ENCODE measurements at places on chromosomes 4 and X. TPM values are rescaled to one million over a fixed set of nuclear protein-coding genes. Genes with fewer than 3 reads are reported as not detected.

- no peak for DNase-seq
- H3K4me1 ChIP-seq: peaks cover 37% of the 10 kb centered on the region
- no peaks in the 10 kb centered on the region for H3K27me3 ChIP-seq
- H3K4me3 ChIP-seq: no peak overlapping the region
- no peaks in the 10 kb centered on the region for H3K36me3 ChIP-seq
Observed at GRCh38 chr4:8355864-8356565, 84.5 kb downstream of the ACOX3 start.

- H3K27ac ChIP-seq: no peak overlapping the region
- no peaks in the 10 kb centered on the region for H3K4me1 ChIP-seq
- DNase-seq: no peak
- no peaks in the 10 kb centered on the region for H3K27me3 ChIP-seq
- no peaks in the 10 kb centered on the region for H3K36me3 ChIP-seq
Observed at GRCh38 chr4:62344915-62345314, 1144.8 kb downstream of the ADGRL3 start.

DNA sequence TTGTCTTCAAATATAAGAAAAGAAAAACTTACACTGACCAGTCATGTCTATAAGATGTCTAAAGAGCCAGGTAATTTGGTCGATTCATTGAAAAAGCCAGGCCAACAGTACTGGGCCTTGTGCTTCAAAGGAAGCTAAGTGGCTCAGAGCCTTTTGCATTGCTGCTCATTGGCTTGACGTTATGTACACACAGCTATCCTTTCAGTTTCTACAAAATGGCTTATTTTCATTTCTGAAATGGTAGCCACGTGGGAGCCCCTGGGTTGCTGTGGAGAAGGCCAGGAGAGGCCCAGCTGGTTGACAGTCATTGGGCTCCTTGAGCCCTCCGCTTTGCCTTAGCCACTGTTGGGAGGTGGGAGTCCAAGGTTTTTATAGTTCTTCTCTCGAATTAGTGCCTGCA lies 199.1 kb upstream of the CXorf66 start:
- H3K27me3 ChIP-seq: peaks cover 6% of the 10 kb centered on the region
- DNase-seq: no peak
- no peak overlapping the region for H3K27ac ChIP-seq
- no peaks in the 10 kb centered on the region for H3K4me1 ChIP-seq

- H3K4me3 ChIP-seq: no peak overlapping the region
- H3K36me3 ChIP-seq: no peaks in the 10 kb centered on the region
- no peaks in the 10 kb centered on the region for H3K27me3 ChIP-seq
- no peak overlapping the region for H3K27ac ChIP-seq
- no peak for DNase-seq
Observed at GRCh38 chr4:94334962-94335361, 7.7 kb downstream of the HPGDS start.

DNA sequence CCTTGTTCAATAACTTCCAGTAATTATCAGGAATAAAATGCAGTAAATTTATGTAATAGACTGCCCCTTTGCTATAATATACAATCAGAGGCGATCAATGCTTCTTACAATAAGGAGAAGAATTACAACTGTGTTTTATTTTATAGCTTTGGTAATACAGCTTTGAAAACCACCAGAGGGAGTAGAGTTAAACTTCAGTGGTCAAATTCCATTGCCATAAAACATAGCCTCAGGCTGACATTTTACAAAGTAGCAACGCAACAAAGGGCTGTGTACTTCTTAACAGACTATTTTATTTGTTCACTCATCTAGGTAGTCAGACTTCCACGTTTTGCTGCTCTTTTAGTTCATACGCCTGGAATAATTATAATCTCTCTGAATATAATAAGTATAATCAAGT lies 58.5 kb downstream of the TEX13C start:
- H3K4me3 ChIP-seq: no peak overlapping the region
- H3K27me3 ChIP-seq: no peaks in the 10 kb centered on the region
- no peaks in the 10 kb centered on the region for H3K36me3 ChIP-seq
- DNase-seq: no peak
- H3K27ac ChIP-seq: no peak overlapping the region

DNA sequence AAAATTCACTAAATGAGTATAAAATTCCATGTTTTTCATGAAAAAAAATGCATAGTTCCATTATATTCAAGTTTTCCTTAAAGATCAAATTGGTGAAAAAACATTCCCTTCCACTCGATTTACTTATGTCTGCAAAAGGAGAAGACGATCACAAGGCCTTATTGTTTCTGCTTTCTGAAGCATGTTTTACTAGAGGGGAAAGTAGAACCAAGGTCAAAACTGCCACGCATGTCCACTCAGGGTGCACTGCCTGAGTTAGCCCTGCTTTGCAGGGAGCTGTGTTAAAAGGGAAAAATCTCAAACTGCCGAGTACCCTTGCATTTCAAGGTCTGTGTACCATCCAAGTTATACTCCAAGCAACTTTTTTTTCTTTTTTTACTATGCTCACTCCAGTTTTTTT lies 57.2 kb downstream of the TRAPPC11 start:
- no peaks in the 10 kb centered on the region for H3K27me3 ChIP-seq
- H3K27ac ChIP-seq: no peak overlapping the region
- H3K4me1 ChIP-seq: no peaks in the 10 kb centered on the region
- peaks cover 3% of the 10 kb centered on the region for H3K36me3 ChIP-seq
- DNase-seq: no peak

DNA sequence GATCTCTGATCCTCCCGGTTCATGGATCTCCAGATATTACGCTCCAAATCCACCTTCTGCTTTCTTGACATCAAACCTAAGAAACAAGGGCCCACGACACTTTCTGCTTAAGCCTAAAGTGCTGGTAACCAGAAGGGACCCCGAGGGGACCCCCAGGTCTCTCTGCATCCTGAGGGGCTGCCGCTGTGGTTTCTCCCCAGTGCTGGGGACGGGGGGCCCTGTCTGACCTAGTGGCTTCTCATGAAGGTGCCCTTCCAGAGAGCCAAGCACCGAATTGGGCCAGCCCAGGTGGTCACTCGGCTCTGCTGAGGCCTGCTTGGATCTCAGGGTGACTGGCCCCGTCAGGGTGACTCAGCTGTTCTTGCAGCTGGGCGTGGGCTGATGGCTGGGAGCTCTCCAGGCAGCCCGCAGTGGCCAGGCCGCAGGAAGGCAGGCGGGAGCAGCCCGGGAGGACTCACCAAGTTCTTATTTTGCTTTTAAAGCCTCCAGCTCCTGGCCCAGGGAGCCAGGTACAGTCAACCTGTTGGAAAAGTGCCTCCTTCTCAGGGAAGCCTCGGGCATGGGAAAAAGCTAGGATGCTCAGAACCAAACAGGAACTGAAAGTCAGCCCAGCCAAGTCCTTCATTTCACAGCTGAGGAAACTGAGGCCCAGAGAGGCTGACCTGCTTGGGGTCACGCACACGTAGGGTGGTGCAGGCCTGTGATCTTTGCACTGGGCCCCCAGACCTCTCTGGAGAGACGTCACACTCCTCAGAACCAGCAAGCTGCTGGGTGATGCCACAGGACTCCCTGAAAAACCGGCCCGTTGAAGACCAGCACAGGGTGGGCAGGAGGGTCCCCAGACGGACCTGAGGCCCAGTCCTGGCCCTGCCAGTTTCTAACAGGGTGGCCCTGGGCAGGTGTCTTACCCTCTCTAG lies 16.7 kb downstream of the BLOC1S4 start:
- no peak overlapping the region for H3K4me3 ChIP-seq
- no peaks in the 10 kb centered on the region for H3K27me3 ChIP-seq
- peak; percentile 68 for DNase-seq

DNA sequence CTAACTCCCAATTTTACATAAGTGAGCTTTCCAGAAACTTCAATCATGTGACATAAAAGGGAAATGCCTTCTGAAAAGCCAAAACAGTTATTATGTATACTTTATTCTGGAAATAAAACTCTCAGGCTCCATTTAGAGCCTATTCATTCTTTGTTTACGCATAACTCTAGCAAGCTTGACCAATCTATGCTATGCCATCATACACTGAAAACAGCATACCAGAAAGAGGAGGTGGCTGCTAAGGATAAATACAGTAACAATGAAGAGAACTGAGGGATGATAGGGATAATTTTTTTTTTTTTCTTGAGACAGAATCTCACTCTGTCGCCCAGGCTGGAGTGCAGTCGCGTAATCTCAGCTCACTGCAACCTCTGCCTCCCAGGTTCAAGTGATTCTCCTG lies 24.4 kb downstream of the CDKL2 start:
- no peaks in the 10 kb centered on the region for H3K27me3 ChIP-seq
- no peak overlapping the region for H3K4me3 ChIP-seq
- no peaks in the 10 kb centered on the region for H3K4me1 ChIP-seq
- H3K36me3 ChIP-seq: no peaks in the 10 kb centered on the region
- no peak for DNase-seq

GRCh38 chrX:121987163-121987562 lies 939.8 kb downstream of the GLUD2 start:
- no peak for DNase-seq
- no peaks in the 10 kb centered on the region for H3K27me3 ChIP-seq
- H3K36me3 ChIP-seq: no peaks in the 10 kb centered on the region

DNA sequence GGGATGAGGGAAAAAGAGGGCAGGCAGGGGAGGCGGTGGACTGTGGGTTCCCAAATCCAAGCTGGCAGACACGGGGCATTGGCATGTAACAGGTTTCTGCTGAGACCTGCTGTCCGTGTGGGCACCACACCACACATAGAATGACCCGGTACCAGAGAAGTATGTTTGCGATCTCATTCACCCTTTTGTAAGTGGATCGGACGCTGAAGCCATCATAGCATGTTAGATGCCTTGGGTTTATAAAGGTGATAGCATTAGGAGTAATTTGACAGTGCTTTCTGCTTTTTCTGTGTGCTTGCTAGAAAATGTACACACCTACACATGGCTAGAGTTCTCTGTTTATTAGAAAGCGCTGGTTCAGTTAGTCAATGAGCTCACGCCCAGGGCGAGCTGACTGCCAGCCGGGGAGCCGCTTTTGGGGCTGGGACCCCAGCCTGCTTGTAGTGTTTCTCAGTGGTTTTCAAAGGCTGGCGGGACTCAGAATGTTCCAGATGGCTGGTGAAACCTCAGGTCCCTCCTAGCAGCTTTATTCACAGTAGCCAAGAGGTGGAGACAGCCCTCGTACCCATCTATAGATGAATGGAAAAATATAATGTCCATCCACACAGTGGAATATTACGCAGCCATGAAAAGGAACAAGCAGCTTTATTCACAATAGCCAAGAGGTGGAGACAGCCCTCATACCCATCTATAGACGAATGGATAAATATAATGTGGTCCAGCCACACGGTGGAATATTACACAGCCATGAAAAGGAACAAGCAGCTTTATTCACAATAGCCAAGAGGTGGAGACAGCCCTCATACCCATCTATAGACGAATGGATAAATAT lies 579 bp downstream of the IL3RA start:
- H3K36me3 ChIP-seq: no peaks in the 10 kb centered on the region
- H3K27me3 ChIP-seq: no peaks in the 10 kb centered on the region
- peak overlapping the region; percentile 71 for H3K27ac ChIP-seq
- H3K4me3 ChIP-seq: peak overlapping the region; percentile 19
- peaks cover 5% of the 10 kb centered on the region for H3K4me1 ChIP-seq

GRCh38 chrX:14927401-14927800 lies 54.2 kb downstream of the MOSPD2 start:
- H3K27ac ChIP-seq: no peak overlapping the region
- DNase-seq: no peak
- H3K4me3 ChIP-seq: no peak overlapping the region
- no peaks in the 10 kb centered on the region for H3K36me3 ChIP-seq

DNA sequence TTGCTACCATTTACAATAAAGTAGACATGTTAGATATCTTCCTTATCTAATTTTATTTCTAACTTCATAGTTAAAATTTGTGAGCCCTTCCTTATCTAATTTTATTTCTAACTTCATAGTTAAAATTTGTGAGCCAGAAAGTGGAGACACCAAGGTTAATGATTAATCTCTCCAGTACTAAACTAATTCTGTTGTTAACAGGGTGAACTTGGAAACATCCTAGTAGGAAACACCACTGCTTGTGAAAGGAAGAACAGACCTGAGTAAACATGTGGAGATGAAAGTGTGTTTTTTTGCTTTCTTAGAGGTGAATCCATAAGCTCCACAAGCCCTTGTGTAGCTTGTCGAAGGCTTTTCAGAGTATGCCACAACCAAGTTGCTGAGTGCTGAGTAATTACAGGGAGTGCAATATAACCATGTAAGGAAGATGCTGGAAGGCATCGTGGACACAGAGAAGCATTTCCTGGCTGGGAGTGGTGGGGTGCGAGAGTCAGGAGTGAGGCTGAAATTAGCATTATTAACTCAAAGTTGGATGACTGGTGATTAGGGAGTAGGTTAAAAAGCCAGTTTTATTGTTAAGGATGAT lies 118.6 kb upstream of the NEIL3 start:
- H3K36me3 ChIP-seq: no peaks in the 10 kb centered on the region
- H3K27ac ChIP-seq: no peak overlapping the region
- H3K4me3 ChIP-seq: no peak overlapping the region
- H3K27me3 ChIP-seq: no peaks in the 10 kb centered on the region
- H3K4me1 ChIP-seq: no peaks in the 10 kb centered on the region
- no peak for DNase-seq

DNA sequence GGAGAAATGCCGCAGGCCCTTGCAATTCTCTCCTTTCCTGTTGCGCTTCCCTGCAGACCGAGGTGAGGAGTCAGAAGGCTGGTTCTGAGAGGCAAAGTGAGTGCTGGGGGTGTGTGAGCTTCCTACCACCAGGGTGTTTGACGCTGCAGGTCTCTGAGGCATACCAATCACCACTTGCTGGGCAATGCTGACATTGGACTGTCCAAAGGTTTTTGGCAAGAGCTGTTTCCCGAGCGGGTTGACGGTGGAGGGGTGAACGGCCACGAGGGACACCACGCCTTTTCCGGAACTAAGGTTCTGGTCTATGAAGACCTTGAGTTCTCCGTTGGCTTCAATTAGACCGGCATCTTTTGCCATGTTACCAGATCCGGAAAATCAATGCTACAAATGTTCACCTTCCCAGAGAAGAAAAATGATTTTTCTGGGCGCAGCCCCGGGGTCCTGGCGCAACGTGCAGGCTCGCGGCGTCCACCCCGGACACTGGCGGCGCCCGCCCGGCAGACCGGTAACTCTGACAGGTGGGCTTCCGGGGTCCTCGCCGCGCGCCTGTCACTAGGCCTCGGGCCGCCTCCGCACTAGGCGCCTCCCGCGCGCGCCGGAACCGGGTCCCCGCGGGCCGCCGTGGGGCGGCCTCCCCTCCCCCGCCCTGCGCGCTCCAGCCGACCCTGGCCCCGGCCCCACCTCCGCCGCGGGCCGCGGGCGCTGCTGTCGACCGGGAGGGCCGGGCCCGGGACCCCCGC lies 44.9 kb upstream of the FAM47C start:
- no peaks in the 10 kb centered on the region for H3K36me3 ChIP-seq
- H3K27ac ChIP-seq: no peak overlapping the region
- no peaks in the 10 kb centered on the region for H3K4me1 ChIP-seq
- peaks cover 5% of the 10 kb centered on the region for H3K27me3 ChIP-seq

MAOB gene
- total RNA-seq: 78.0 TPM

SUPT20HL2 gene
- not detected for total RNA-seq

CT55 gene
- total RNA-seq: not detected

ARMCX1 gene
- total RNA-seq: 25.6 TPM

MAGEB1 gene
- total RNA-seq: not detected

SPANXD gene
- not detected for total RNA-seq

PRDM5 gene
- total RNA-seq: 4.9 TPM

TASL gene
- total RNA-seq: 5.2 TPM

Data from heart left ventricle (tissue), 16 donors.